ENCODE measurements at places on chromosomes 2 and 18. TPM values are rescaled to one million over a fixed set of nuclear protein-coding genes. Genes with fewer than 3 reads are reported as not detected.

DNA sequence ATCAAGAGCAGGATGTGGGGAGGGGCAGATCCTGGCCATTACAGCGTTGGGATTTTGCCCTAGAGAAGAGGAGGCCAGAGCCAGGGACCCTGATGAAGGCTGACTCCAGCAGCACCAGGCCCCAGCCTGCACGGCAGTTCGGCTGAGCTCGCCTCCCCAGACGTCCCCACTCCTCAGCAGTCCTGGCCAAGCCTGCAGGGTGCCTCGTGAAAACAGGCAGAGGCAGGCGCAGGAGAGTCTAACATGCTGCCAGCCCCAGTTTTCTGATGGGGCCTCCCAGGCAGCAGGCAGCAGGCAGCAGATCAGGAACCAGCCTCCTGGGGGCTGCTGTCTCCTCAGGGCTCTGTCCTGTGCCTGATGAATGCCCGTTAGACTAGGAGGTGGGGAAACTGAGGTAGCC, 19.7 kb upstream of the GLI2 start:
- no peak overlapping the region for H3K4me3 ChIP-seq
- peaks cover 41% of the 10 kb centered on the region for H3K27me3 ChIP-seq
- peaks cover 7% of the 10 kb centered on the region for H3K4me1 ChIP-seq

DNA sequence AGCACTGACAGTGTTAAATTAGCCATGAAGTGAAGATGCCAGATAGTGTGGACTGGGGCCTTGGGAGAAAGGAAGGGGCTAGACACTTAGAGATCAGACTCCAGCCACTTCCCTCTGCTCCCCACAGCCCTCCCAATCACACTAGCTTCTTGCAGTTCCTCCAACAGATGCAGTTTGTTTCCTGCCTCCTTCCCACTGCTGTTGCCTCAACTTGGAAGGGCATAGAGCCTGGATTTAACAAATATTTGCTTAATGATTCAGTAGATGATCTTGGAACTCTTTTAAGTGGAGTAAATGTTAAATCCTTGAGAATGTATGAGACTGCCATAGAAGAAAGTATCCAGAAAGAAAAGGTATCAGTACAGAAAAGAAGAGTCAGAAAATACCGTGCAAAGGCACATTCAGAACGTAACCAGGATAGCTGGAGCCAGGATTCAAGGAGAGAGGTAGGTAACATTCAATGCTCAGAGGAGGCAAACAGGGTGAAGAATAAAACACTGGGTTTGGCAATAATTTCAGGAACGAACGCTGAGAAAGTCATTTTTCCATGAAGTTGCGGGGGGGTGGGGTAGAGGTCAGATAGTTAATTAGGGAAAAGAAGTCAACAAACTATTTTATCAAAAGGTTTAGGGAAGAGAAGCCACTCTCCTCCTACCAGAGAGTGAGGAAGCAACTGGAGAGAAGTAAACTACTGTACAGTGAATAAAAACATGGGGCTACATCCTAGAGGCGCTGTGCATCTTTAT, 1.3 kb upstream of the BZW1 start:
- no peaks in the 10 kb centered on the region for H3K27me3 ChIP-seq
- peak overlapping the region; percentile 98 for H3K27ac ChIP-seq
- no peak for DNase-seq
- peaks cover 45% of the 10 kb centered on the region for H3K4me1 ChIP-seq
- H3K4me3 ChIP-seq = peak overlapping the region; percentile 95
- H3K36me3 ChIP-seq = peaks cover 22% of the 10 kb centered on the region

DNA sequence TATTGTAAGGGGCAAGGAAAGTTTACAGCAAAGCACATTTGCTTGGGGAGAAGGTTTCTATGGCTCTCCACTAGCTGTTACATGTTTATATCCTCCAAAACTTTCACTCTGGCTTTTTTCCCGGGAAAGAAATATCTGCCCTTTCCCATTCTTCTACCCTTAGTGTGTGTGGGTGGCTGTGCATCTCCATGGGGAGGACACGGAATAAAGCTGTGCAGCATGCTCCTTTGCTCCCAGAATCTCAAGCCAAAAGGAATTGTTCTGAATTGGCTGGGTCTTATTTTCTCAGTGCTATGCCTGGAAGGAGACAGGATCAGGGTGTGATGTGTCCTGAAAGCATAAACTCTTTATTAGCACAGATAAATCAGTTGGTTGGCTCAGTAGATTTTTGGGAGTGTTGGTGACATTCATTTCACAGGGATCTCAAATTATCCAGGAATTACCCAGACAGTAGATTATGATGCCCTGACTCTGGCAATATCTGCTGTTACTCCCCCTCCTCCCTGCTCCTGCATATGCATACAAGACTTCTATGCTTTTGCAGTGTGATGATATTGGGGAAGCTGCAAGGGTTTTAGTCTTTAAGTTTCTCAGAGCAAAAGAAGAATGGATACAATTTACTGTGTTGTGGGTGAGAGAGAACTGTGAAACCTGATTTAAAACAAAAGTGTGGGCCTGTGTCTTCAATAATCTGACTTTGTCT, 63.1 kb downstream of the PARD3B start:
- H3K36me3 ChIP-seq = no peaks in the 10 kb centered on the region
- no peak for DNase-seq
- H3K4me1 ChIP-seq = peaks cover 31% of the 10 kb centered on the region
- no peaks in the 10 kb centered on the region for H3K27me3 ChIP-seq

GRCh38 chr2:94956797-94957391, 68.6 kb upstream of the MAL start:
- no peaks in the 10 kb centered on the region for H3K36me3 ChIP-seq
- no peak overlapping the region for H3K4me3 ChIP-seq
- no peak for DNase-seq
- no peaks in the 10 kb centered on the region for H3K4me1 ChIP-seq
- H3K27ac ChIP-seq = no peak overlapping the region

- H3K4me3 ChIP-seq = no peak overlapping the region
- no peak overlapping the region for H3K27ac ChIP-seq
- H3K4me1 ChIP-seq = no peaks in the 10 kb centered on the region
- H3K27me3 ChIP-seq = peaks cover 79% of the 10 kb centered on the region
- no peak for DNase-seq
- H3K36me3 ChIP-seq = no peaks in the 10 kb centered on the region
Measured at GRCh38 chr2:26605999-26606846, 34.9 kb downstream of the CIB4 start.

GRCh38 chr2:166060191-166060590, 67.6 kb downstream of the SCN1A start:
- no peak overlapping the region for H3K4me3 ChIP-seq
- DNase-seq = no peak
- no peaks in the 10 kb centered on the region for H3K27me3 ChIP-seq
- H3K4me1 ChIP-seq = no peaks in the 10 kb centered on the region
- no peaks in the 10 kb centered on the region for H3K36me3 ChIP-seq

DNA sequence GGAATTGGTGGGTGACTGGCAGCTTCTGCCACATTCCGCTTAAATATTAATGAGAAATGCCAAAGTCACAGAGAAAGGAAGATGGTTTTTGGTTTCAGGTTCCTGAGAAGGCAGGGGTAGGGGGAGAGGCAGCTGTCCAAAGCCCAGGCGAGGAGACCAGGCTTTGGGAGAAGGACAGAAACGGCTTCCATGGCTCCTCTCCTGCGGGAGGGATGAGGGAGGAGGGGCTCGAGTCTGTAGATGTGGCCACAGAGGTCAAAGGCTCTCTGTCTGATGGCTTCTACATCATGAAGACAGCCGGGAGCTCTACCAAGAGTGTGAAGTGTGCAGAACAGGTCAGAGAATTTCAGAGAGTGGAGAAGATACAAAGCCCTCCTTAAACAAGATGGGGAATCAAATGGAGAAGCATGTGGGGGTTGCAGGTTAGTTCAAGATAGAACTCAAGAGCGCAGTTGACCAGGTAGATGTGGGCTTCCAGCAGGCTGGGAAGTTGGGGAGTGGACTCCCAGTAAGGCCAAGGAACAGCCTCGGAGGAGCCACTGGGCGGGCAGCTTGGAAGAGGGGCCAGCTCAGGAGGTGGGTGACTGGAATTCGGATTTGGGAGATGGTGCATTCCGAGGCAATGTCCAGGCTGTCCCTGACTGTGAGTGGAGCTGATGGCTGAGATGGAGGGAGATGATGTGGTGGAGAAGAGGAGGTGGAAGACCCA, 23.8 kb upstream of the HPCAL1 start:
- no peak for DNase-seq
- H3K4me3 ChIP-seq = no peak overlapping the region
- no peaks in the 10 kb centered on the region for H3K36me3 ChIP-seq
- no peaks in the 10 kb centered on the region for H3K4me1 ChIP-seq

- peak overlapping the region; percentile 75 for H3K27ac ChIP-seq
- no peaks in the 10 kb centered on the region for H3K36me3 ChIP-seq
- peak; percentile 36 for DNase-seq
- peaks cover 6% of the 10 kb centered on the region for H3K27me3 ChIP-seq
- H3K4me1 ChIP-seq = peaks cover 18% of the 10 kb centered on the region
Measured at GRCh38 chr18:13136904-13137669, 81.5 kb upstream of the LDLRAD4 start.

DNA sequence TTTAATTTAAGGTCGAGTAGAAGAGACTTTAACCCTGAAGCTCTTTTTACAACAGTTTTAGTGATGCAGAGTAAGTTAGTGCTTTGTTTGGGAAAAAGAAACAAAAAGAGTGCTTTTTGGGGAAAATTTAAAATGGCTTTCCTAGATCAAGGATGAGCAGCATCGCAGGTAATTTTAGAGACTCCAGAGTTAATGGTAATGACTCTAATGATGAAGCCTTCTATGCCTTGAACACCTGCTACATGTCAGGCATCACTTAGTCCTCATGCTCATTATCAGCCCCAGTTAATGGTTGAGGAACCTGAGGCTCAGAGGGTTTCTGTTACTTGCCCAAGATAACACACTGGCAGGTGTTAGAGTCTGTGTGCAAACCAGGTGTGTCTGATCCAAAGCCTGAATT, 167.8 kb downstream of the ACOXL start:
- peaks cover 21% of the 10 kb centered on the region for H3K27me3 ChIP-seq
- H3K27ac ChIP-seq = no peak overlapping the region
- H3K36me3 ChIP-seq = no peaks in the 10 kb centered on the region
- H3K4me1 ChIP-seq = no peaks in the 10 kb centered on the region
- H3K4me3 ChIP-seq = no peak overlapping the region
- no peak for DNase-seq

GRCh38 chr2:60629305-60629662, 75.8 kb upstream of the BCL11A start:
- no peaks in the 10 kb centered on the region for H3K36me3 ChIP-seq
- peaks cover 97% of the 10 kb centered on the region for H3K27me3 ChIP-seq
- no peak overlapping the region for H3K4me3 ChIP-seq
- H3K4me1 ChIP-seq = no peaks in the 10 kb centered on the region

- H3K27ac ChIP-seq = no peak overlapping the region
- no peaks in the 10 kb centered on the region for H3K27me3 ChIP-seq
- H3K36me3 ChIP-seq = no peaks in the 10 kb centered on the region
Measured at GRCh38 chr2:47303341-47304148, 99.4 kb upstream of the MSH2 start.

GRCh38 chr18:10346749-10347415, 107.6 kb upstream of the APCDD1 start:
- H3K36me3 ChIP-seq = no peaks in the 10 kb centered on the region
- DNase-seq = no peak
- peaks cover 6% of the 10 kb centered on the region for H3K4me1 ChIP-seq
- H3K4me3 ChIP-seq = no peak overlapping the region

DNA sequence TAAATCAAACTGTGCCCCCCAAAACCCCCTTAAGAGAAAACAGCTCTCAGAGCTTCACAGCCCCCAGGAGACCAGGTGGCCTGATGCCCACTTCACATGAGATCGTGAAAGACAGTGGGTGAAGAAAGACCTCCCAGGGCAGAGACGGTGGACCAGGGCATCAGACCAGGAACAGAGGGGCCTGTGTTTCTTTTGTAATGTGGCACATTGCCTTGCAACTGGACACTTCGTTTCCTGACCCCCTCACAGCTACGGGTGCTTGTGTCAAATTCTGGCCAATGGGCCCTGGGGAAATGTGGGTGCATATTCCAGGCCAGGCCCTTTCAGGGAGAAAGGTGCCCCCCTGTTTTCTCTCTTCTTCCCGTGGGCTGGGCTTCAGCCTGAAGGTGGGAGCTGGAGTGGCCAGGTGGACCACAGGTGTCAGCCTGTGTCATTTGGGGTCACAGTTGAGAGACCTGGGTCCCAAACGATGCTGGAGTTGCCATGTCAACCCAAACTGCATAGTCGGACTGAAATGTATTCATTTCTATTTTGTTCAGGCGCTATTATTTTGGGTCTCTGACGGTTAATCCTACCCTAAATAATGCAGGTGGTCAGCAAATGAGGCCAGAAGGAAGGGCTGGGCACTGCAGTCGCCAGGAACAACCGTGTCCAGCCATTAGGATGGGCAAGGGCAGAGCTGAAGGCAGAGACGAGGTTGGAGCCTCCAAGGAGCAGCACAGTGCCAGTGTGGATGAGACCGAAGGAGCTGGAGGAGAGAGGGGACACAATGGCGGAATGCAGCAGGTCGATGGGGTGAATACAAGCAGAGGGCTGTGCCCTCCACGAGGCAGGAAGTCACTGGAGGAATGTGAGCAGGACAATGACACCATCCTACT, 338.2 kb downstream of the EIPR1 start:
- no peak overlapping the region for H3K4me3 ChIP-seq
- H3K27ac ChIP-seq = no peak overlapping the region
- peaks cover 45% of the 10 kb centered on the region for H3K27me3 ChIP-seq
- peaks cover 23% of the 10 kb centered on the region for H3K4me1 ChIP-seq
- no peaks in the 10 kb centered on the region for H3K36me3 ChIP-seq

GRCh38 chr2:136305517-136306192, 187.7 kb upstream of the CXCR4 start:
- H3K4me3 ChIP-seq = no peak overlapping the region
- no peaks in the 10 kb centered on the region for H3K4me1 ChIP-seq
- H3K36me3 ChIP-seq = no peaks in the 10 kb centered on the region

GRCh38 chr2:39696838-39697237, 31.1 kb downstream of the TMEM178A start:
- H3K36me3 ChIP-seq = no peaks in the 10 kb centered on the region
- peak overlapping the region; percentile 76 for H3K27ac ChIP-seq
- H3K27me3 ChIP-seq = no peaks in the 10 kb centered on the region

Gene CIB4
- total RNA-seq = not detected

Gene RAB6C
- total RNA-seq = 0.16 TPM

Gene GCKR
- total RNA-seq = not detected

Gene MARCHF4
- 0.08 TPM for total RNA-seq

Gene FOSL2
- total RNA-seq = 50.2 TPM

Gene PECR
- 4.0 TPM for total RNA-seq

Gene TGFA
- 1.1 TPM for total RNA-seq

Gene TLX2
- not detected for total RNA-seq

Gene ICA1L
- total RNA-seq = 6.5 TPM

Gene CAPN14
- 0.27 TPM for total RNA-seq

Gene RNF125
- total RNA-seq = 3.5 TPM

Gene HDHD2
- total RNA-seq = 42.3 TPM

Gene EMILIN1
- total RNA-seq = 18.4 TPM

Gene SCYGR5
- total RNA-seq = not detected

Gene CSRNP3
- 4.0 TPM for total RNA-seq

Gene ERBB4
- 8.3 TPM for total RNA-seq

Gene LCT
- not detected for total RNA-seq

Gene SEPTIN10
- total RNA-seq = 55.4 TPM
